ENCODE measurements at places on chromosomes 5 and 9. TPM values are rescaled to one million over a fixed set of nuclear protein-coding genes. Genes with fewer than 3 reads are reported as not detected.

INSL4 gene
- total RNA-seq = not detected

SLC34A1 gene
- total RNA-seq = not detected

OLFM1 gene
- 17.4 TPM for total RNA-seq

APBA1 gene
- 8.0 TPM for total RNA-seq

SLC23A1 gene
- total RNA-seq = 1.0 TPM

RFESD gene
- total RNA-seq = 1.6 TPM

DNA sequence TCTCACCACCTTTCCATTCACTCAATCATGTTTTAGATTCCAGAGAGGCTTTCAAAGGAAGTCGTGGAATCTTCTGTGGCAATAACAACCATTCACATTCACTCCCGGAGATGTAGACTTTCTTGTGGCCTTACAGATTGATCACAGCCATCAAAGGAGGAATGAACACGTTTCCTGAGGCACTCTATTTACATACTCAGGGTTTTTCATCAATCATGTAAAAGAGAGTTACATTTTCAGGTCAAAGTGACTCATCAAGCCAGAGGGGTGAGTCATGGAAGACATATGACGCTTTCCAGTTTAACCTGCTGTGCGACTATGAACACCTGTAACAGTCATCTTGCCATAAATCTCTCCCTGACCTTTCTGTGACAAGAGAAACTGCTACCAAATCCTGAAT is 39.3 kb upstream of the RAD23B start:
- no peaks in the 10 kb centered on the region for H3K27me3 ChIP-seq
- DNase-seq = peak; percentile 50
- H3K36me3 ChIP-seq = no peaks in the 10 kb centered on the region
- no peaks in the 10 kb centered on the region for H3K4me1 ChIP-seq
- H3K4me3 ChIP-seq = no peak overlapping the region

- H3K4me3 ChIP-seq = no peak overlapping the region
- no peaks in the 10 kb centered on the region for H3K36me3 ChIP-seq
- H3K27me3 ChIP-seq = no peaks in the 10 kb centered on the region
- no peak for DNase-seq
- no peak overlapping the region for H3K27ac ChIP-seq
- no peaks in the 10 kb centered on the region for H3K4me1 ChIP-seq
Measured at GRCh38 chr5:21049901-21050300, 1061.9 kb upstream of the CDH18 start.

DNA sequence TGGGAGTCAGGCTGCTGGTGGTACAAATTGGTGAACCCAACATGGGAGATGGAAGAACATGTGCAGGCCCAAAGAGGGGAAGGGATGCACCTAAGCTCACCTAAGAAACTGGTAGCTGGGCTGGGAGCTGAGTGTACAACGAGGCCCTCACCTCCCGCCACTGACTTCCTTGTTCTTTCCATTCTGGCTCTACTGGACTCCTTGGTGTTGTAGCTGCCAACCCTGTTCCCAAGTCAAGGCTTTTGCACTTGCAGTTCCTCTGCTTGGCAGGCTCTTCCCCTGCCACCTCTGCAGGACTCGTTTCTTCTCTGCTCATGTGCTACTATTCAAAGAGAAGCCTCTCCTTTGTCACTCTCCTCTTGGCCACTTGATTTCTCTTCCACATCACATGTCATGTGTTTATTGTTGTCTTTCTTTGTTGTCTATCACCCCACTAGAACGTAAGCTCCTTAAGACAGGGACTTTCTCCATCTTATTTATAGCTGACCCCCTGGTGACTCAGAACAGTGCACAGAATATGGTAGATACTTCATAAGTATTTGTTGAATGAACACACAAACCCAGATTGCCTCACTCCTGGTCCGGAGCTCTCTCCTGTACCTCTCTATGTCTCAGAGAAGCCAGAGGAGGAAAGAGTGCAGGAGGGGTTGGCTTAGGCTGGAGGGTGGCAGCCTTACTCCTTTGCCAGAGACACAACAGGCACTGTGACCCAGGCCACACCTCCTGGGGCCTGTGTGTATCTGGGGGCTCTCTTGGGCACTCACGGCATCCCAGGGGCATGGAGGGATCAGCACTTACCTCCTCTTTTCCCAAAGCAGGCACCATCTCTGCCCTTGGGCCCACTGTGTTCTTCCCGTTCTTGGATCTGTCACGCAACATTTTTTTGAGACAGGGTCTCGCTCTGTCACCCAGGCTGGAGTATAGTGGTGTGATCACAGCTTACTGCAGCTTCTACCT is 5.2 kb upstream of the SPINK4 start:
- no peaks in the 10 kb centered on the region for H3K4me1 ChIP-seq
- no peaks in the 10 kb centered on the region for H3K36me3 ChIP-seq
- peak overlapping the region; percentile 79 for H3K27ac ChIP-seq
- H3K27me3 ChIP-seq = no peaks in the 10 kb centered on the region
- no peak overlapping the region for H3K4me3 ChIP-seq

DNA sequence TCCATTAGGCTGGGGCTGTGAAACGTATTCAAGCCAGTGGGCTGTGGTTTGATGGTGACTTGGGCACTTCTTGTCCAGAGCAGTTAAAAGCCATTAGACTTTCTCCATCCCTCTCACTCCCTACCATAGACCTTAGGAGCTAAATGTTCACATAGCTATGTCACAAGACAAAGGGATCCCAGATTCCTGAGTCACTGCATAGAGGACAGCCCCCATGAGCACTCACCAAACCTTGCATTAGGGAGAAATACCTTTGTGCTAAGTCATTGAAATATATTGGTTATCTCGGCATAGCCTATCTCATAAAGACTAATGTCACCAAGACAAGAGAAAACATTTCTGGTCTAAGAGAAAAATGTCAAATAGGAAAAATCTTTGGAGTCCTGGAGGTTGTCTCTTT is 104.3 kb downstream of the TRPM6 start:
- no peak overlapping the region for H3K27ac ChIP-seq
- no peak for DNase-seq
- H3K4me3 ChIP-seq = no peak overlapping the region
- no peaks in the 10 kb centered on the region for H3K4me1 ChIP-seq

GRCh38 chr5:67693956-67694809 is 497.6 kb upstream of the CD180 start:
- DNase-seq = peak; percentile 92
- peak overlapping the region; percentile 30 for H3K27ac ChIP-seq

DNA sequence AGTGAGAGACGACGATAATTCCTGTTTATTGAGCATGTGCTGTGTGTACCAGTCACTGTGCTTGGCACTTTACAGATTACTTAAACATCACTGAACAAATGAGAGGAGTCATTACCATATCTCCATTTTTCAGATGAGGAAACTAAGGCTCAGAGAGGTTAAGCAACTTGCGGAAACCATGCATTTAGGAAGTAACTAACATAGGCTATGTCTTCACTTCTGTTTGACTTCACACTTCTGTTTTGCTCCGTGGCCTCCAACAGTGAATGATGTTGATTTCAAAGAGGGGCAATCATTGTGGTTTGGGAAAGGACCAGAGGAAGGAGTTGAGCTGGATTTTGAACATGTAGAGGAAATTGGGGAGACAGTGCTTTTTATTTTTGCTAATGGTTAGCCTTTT is 16.7 kb downstream of the GCNT1 start:
- H3K36me3 ChIP-seq = no peaks in the 10 kb centered on the region
- DNase-seq = no peak
- no peak overlapping the region for H3K4me3 ChIP-seq
- H3K27ac ChIP-seq = no peak overlapping the region
- no peaks in the 10 kb centered on the region for H3K27me3 ChIP-seq

DNA sequence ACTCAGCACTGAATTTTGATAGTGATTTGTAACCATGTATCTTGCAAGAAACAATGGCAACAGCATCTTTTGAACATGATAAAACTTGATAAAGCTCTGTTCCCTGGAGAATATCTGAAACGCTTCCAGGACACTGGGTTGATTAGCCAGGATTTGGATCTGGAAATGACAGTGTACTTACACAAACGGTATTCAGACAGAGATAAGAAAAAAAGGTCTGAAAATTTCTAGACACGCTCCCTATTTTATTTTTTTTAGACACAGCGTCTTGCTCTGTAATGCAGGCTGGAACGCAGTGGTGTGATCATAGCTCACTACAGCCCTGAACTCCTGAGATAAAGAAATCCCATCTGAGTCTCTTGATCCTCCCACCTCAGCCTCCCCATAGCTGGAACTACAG is 109.0 kb downstream of the GNAQ start:
- no peak for DNase-seq
- no peaks in the 10 kb centered on the region for H3K36me3 ChIP-seq
- peaks cover 6% of the 10 kb centered on the region for H3K4me1 ChIP-seq
- H3K27ac ChIP-seq = no peak overlapping the region

DNA sequence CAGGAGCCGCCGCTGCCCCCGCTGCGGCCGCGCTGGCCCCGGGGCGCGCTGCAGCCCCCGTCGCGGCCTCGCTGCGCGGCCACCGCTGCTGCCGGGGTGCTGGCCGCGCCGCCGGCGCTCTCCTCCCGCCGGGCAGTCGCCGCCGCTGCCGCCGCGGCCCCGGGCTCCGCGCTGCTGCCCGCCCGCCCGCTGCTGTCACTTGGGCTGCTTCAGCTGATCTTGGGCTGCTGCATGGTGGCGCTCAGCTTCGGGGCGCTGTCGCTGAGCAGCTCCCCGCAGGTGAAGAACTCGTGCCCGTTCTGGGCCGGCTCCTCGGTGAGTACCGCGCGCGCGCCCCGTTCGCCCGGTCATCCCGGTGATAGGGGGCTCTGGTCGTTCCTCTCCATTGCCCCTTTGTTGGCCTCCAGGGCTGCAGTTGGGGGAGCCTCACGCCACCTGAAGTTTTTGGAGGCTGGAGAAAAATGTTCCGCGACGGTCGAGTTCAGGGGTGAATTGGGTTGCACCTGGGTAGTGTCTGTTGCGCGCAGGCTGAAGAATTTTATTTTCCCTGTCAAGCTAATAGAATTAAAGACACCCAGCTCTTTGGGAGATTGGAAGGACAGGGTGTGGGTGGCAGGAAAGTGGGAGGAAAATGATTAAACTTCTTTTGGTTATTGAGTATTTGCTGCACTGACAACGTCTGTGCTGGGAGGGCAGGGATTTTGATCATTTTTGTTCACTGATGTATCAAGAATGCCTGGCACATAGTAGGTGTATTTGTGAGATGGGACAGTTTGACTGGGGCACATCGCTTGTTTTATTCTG is 596 bp downstream of the ENTREP1 start:
- peak overlapping the region; percentile 11 for H3K27ac ChIP-seq
- H3K36me3 ChIP-seq = no peaks in the 10 kb centered on the region
- no peak for DNase-seq
- H3K4me3 ChIP-seq = peak overlapping the region; percentile 48
- no peaks in the 10 kb centered on the region for H3K27me3 ChIP-seq

DNA sequence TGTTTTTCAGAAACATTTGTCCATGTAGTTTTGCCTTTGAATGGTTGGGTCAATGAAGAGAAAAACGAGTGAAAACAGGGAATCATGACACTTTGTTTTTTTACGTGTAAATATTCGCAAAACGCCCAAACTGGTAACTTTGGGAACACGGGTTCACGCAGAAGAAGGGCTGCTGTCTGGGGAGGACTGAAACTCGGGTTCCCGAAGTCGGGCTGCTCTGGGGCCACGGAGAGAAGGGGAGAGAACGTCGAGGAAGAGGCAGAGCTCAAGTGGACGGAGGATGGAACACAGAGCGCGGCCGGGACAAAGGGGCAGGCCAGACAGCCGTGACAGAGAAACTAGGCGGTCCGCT is 478 bp upstream of the SETD9 start:
- H3K4me3 ChIP-seq = peak overlapping the region; percentile 63
- H3K4me1 ChIP-seq = no peaks in the 10 kb centered on the region
- no peaks in the 10 kb centered on the region for H3K36me3 ChIP-seq
- H3K27ac ChIP-seq = peak overlapping the region; percentile 94
- H3K27me3 ChIP-seq = no peaks in the 10 kb centered on the region

DNA sequence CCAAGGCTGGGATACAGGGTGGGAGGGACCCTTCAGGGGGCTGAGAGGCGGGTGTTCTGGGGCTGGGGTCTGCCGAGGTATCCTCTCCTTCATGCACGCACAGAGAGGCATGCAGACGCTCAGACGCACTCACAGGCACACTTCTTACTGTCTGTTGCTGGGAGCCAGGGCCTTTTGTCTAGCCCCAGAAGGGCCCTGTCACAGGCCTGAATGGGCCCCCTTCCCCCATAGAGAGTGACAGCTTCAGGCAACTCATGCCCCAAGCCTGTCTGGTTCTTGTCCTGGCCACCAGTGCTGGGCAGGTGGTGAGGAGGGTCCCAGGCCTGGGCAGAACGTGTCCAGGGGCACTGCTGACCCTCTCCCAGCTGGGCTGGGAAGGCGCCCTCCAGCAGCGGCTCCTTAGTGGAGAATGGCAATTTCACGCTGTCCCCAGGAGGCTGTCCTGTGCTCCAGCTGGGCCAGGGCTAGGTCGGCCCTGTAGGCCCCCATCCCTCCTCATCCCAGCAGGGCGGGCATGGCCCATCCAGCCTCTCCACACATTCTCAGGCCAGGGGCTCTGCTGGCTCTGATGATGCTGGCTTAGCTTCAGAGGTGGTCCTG is 45.3 kb downstream of the LMX1B start:
- H3K27ac ChIP-seq = peak overlapping the region; percentile 2
- H3K27me3 ChIP-seq = no peaks in the 10 kb centered on the region
- H3K4me1 ChIP-seq = peaks cover 12% of the 10 kb centered on the region
- no peaks in the 10 kb centered on the region for H3K36me3 ChIP-seq
- no peak for DNase-seq

- no peaks in the 10 kb centered on the region for H3K36me3 ChIP-seq
- H3K4me3 ChIP-seq = no peak overlapping the region
- peak; percentile 45 for DNase-seq
Measured at GRCh38 chr5:39624268-39624886, 199.6 kb upstream of the DAB2 start.

- no peak overlapping the region for H3K27ac ChIP-seq
- H3K36me3 ChIP-seq = no peaks in the 10 kb centered on the region
- no peak for DNase-seq
- H3K4me1 ChIP-seq = no peaks in the 10 kb centered on the region
Measured at GRCh38 chr9:126119731-126120130, 206.9 kb upstream of the MVB12B start.

DNA sequence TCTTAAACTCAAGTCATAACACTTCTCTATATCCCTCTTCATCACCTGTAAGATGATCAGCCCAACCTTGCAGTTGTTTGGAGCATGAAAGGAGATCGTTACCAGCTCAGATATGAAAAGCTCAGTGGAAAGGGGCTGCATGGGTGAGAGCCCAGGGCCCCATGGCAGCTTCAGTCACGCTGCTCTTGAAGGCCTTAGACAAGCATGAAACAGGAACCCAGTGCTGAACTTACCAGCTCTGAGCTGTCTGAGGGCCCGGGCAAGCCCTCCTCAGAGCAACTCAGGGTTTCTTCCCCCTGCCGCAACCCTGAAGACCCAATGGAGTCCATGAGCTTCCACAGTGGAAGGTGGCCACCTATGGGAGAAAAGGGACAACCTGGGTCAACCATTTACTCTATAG is 3.3 kb downstream of the HK3 start:
- no peaks in the 10 kb centered on the region for H3K36me3 ChIP-seq
- no peaks in the 10 kb centered on the region for H3K27me3 ChIP-seq
- no peak overlapping the region for H3K27ac ChIP-seq
- no peak overlapping the region for H3K4me3 ChIP-seq
- DNase-seq = no peak

- no peak overlapping the region for H3K27ac ChIP-seq
- H3K36me3 ChIP-seq = no peaks in the 10 kb centered on the region
- no peak for DNase-seq
- H3K27me3 ChIP-seq = peaks cover 18% of the 10 kb centered on the region
- no peak overlapping the region for H3K4me3 ChIP-seq
Measured at GRCh38 chr5:90563108-90563507, 4.5 kb downstream of the ADGRV1 start.

GRCh38 chr5:157835041-157835440 is 23.9 kb downstream of the CLINT1 start:
- H3K36me3 ChIP-seq = no peaks in the 10 kb centered on the region
- H3K27me3 ChIP-seq = no peaks in the 10 kb centered on the region
- no peak overlapping the region for H3K27ac ChIP-seq
- H3K4me1 ChIP-seq = no peaks in the 10 kb centered on the region
- no peak overlapping the region for H3K4me3 ChIP-seq
